ENCODE measurements at places on chromosomes 3 and 15.

GRCh38 chr3:45896956-45897355 is 10.6 kb downstream of the CCR9 start:
- peak; percentile 51 for DNase-seq

DNA sequence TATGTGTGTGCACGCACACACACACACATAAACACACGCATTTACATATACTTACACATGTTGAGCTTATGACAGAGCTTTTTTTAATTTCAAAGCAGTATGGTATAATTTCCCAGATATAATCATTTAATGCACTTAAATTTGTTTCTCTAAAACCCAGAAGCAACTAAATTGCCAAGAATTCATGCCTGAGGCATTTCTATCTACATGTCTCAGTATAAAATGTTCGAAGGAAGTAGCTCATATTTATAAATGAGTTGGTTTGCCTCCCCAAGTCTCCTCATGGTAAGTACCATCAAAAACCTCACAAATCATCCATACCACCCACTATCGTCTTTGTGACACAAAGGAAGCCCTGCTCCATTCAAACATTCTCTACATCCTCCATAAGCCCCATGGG is 130.6 kb downstream of the RPL22L1 start:
- no peak for DNase-seq

- DNase-seq = no peak
These were observed 359.6 kb upstream of the DPPA4 start for GRCh38 chr3:109696932-109697331.

DNA sequence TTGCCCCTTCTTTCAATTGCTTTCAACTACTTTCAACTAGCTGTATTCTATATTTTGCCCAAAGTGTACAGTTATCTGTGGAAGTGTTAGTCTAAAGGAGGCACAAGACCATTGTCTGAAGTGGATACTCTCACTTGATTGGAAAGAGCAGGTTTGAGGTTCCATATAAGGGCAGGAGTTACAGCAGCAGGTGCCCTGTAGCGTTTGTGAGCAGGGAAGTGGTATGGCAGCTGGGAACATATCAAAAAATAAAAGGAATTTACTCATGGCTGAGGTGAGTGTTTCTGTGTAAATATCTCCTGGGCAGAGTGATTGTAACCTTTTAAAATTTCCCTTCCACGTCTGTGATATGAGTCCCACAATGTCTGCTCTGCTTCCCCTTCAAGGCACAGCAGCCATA is 38.5 kb upstream of the DNAJC13 start:
- DNase-seq = no peak

- DNase-seq = no peak
These were observed 2.1 kb downstream of the ABHD10 start for GRCh38 chr3:111980716-111981456.

GRCh38 chr3:11078826-11079515 is 75.3 kb upstream of the HRH1 start:
- no peak for DNase-seq

- no peak for DNase-seq
These were observed 29.3 kb upstream of the SLC41A3 start for GRCh38 chr3:126113238-126113555.

DNA sequence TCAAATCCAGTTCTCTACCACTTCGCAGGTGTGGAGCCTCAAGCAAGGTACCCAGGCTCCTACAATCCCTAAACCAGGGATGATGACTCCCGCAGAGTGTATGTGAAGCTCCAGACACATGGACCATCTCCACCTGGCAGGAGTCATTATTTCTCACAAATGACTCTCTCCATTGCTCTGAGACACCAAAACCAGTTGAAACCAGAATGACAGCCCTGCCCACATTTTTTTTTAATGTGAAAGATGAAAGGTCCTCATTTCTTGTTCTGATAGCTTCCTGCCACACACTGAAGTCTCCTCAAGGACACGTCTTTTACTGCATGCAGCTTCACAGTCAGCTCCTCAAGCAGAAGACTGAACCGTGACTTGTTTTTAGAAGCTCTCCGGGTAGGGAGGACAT is 61.4 kb upstream of the ZBTB38 start:
- DNase-seq = no peak

DNA sequence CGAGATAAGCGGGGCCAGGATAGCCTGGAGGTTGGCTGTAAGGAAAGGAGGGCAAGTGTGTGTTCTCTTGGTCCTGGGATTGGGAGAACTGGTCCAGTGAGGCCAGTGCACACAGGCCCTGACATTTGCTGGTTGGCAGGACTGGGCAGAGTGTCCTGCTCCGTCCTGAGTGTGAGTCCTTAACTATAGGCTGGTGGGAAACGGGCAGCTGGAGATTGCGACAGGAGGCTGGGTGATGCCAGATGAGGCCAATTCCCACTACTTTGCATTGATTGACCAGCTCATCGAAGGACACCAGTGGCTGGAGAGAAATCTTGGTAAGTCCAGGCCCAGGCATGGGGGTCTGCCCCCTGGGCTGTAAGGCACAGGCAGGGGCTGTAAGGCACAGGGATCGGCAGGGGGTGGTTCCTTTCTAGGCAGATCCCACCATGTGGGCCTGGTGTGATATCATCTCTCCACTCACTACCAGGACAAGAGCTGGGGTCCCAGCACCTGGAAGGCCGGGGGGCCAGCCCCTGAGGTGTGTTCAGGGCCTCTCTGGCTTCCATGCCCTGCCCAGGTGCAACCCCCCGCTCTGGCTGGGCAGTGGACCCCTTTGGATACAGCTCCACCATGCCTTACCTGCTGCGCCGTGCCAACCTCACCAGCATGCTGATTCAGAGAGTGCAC is 3.2 kb downstream of the MAN2A2 start:
- no peak for DNase-seq

DNA sequence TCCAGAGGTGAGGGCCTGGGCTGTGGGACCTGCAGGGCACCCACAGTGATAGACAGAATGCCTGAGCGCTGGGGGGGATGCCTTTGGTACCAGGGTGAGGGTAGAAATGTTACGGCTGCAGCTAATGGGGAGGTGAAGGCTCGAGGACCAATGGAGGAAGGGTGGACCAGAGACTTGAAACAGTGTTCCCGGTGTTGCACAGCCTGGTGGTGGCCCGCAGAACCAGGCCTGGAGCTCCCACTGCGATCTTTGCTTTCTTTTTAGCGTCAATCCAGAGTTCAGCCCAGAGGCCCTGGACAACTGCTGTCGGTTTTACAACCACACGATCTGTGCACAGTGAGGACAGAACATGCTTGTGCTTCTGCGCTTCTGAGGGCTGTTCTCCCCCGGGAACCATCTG is 36.8 kb upstream of the PDE8A start:
- DNase-seq = no peak

DNA sequence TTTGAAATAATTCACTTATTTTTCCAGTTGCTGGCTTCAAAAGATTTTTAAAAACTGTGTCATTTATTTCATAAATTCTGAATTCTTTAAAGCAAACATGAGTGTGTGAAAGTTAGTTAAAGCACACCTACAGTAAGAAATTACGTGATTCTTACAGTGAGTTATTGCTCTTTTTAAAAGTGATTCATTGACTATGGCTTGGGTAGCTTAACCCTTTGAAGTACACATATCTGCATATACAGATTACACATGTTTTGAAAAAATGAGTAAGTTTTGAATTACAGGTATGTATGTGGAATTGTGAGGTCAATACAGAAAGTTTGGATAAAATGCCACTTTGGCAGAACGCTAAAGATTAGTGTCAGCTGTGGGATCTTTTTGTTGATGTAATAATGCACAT is 64.5 kb upstream of the MBNL1 start:
- DNase-seq = no peak

DNA sequence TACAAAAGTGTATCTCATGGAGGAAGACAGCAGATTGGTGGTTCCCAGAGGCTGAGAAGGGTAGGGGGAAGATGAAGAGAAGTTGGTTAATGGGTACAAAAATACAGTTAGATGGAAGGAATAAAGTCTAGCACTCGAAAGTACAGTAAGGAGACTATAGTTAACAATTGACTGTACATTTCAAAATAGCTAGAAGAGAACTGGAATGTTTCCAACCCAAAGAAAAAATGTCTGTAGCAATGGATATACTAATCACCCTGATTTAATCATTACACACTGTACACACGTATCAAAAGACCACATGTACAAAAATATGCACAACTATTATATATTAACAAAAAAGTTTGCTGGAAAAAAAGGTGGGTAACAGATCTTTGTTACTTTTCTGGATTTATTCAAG is 57.3 kb downstream of the THRB start:
- no peak for DNase-seq

DNA sequence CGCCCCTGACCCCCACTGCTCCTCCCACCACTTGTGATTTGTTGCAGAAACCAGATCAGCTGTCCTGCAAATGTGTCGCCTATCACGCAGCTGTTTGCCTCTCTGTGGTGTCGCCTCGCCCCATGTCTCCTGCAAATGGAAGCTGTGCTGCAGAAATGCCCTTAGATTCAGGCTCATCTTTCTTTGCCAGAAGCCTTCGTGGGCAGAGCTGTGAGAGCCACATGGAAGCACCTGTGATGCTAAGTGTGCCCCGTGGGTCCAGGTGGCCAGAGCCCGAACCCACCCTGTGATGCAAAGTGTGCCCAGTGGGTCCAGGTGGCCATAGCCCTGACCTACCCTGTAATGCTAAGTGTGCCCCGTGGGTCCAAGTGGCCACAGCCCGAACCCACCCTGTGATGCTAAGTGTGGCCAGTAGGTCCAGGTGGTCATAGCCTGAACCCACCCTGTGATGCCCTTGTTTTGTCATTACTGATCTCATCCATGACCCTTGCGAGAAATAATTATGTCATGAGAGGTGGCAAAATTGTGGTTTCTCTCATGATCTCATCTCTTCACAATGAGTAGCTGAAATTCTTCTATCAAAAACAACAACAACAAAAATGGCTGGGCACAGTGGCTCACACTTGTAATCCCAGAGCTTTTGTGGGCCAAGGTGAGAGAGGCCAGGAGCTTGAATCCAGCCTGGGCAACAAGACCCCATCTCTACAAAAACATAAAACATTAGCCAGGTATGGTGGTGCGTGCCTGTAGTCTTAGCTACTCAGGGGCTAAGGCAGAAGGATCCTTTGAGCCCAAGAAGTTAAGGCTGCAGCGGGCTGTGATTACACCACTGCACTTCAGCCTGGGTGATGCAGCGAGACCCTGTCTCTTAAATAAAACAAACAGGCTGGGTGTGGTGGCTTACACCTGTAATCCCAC is 187.4 kb downstream of the GOLGA6L6 start:
- no peak for DNase-seq

GRCh38 chr3:58586776-58587192 is 9.6 kb upstream of the FAM107A start:
- no peak for DNase-seq

DNA sequence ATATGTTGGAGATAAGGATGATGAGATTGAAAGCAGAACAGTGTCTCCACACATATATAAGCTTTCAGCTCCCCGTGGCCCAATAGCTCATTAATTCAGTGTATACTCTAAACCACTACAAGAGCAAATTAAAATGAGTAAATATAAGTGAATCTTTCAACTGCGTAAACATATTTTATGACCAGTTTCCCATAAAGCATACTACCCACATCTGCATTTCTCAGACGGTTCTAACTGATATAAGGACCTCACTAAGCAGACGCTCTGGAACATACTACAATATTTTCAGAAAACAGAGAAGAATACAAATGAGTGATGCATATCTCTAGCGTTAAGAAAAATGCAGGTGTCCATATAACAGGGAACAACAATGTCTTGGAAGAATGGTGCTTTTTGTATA is 73.2 kb downstream of the INO80 start:
- DNase-seq = peak; percentile 3

GRCh38 chr3:106119614-106120082 is 250.8 kb upstream of the CBLB start:
- DNase-seq = peak; percentile 75

DNA sequence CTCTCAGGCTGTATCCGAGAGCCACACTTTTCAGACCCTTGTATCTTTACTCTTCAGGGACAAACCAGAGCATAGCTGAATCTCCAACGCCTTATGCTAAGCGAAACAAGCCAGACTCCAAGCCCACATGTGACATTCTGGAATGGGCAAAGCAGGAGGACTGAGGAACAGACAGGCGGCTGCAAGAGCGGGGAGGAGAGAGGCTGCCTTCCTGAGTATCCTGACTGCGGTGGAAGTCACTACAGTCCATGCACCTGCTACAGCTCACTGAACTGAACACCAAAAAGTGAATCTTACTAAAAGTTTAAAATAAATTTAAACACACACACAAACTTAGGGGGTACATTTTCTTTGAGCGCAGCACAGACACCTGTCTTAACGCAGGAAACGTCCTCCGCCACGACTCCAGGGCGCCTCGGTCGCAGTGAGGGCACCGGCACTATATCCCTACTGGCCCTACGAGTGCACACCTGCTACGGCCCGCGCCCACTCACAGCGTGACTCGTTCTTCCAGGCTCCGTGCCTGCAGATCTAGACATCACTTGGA is 1.4 kb downstream of the CYFIP1 start:
- no peak for DNase-seq

DNA sequence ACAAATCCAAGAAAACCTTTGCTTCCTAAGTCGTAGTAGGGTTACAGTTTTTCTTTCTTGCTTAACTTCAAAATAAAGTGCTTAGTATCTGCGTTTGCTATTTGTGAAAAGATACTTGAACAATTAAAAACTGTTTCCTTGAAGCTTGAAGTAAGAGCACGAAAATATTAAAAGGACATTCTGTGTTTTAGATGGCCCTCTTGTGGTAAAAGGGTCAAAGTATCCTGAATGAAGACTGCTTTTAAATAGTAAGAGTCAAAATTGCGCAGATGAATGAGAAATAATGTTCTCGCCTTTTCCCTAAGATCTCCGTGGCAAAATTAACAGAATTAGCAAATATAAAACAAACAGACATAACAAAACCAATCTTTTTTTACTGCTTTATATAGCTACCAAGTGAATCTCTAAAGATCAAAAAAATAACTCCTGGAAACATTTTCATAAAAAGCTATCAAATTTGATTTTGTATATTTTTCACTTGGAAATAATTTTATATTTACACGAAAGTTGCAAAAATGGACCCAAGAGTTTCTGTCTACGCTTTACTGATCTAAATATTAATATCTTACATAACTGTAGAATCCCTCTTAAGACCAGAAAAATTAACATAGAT is 175.4 kb downstream of the MBNL1 start:
- DNase-seq = peak; percentile 65

DNA sequence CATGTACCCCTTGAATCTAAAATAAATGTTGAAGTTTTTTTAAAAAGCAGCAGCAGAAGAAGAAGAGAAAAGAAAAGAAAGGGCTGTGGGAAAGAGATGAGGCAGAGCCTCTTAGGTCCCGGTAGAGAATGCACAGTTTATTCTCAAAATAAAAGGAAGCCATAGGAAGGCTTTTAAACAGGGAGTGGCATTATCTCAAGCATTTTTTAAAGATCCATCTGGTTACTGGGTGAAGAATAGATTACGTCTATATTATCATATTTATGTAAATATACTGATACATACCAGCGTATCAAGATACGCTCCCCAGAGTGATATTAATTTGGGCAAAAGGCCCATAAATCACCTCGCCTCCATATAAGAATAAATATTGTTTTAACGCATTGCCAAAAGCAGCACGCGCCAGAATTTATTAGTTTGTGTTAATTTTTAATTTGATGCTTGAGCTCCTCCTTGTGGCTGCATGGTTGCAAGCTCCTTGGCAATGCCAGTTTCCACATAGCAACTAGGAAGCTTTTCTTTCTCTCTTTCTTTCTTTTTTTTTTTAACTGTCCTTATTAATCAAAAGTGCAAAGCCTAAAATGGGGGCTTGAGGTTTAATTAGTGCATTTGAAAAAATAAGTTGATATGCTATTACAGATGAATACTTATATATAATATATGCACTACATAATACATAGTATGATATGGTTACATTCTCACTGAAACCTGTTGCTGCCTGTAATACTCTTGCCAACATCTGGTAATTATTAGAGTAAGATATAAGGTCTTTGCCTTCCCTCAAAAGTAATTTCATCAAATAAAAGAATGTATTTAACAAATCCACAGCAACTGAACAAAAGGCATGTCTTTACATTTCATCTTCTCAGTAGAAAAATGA is 242.8 kb upstream of the UBE2E2 start:
- peak; percentile 36 for DNase-seq
